Spinal cord (tissue), 10 donors: ENCODE measurements at places on chromosomes 2 and 18. TPM values are rescaled to one million over a fixed set of nuclear protein-coding genes. Genes with fewer than 3 reads are reported as not detected.

DNA sequence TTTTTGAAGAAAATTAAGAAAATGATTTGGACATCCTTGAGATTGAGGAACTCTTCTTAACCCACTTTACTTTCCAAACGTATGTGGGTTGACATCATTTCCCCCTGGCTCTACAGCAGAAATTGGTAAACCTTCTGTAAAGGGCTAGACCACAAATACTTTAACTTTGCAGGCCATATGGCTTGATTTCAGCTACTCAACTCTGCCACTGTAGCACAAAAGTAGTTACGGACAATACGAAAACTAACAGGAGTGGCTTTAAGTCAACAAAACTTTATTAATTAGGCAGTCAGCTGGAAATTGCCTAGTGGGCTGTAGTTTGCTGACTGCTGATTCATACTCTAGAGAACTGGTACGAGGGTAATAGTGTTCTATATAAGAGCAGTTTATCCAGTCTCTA lies 83.2 kb upstream of the DTNB start:
- DNase-seq, result no peak

- no peak for DNase-seq
Observed at GRCh38 chr2:224576088-224576715, 9.0 kb downstream of the CUL3 start.

DNA sequence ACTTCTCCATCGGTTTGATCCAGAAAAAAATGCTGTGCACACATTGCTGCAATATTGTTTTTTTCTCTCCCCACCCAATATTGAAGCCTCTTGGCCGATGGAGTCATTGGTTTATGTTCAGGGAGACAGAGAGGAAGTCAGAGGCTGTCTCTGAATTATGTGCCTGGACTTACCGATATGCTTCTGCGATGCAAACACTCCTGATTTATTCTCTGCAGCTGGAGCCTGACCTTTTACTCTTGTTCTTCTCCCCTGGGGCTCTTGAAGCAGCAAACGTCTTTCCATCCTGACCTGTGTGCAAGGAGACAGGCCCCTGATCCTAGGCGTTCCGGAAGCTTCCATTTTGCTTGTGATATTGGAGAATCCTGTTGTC lies 99.6 kb downstream of the PTGR3 start:
- no peak for DNase-seq

The ABCB11 gene
- total RNA-seq, result 0.66 TPM

DNA sequence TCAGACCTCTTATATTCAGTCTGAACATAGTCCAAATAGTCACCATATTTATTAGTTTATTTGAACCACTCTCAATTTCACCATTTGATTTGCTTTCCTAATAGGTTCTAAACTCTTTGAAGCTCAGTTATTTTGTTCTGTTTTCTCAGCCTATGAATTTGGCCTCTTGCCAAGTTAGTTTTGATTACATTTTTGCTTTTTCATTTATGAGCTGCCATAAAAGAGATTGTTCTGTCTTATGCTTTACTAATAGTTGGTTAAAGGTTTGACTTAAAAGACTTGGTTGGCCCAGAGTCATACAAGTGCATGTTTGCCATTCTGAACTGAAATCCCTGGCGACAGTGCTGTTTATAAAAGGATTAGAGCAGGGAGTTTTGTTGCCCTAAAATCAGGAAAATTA lies 85.9 kb upstream of the RANBP2 start:
- DNase-seq, result no peak

- no peak for DNase-seq
Observed at GRCh38 chr2:31736695-31737454, 156.1 kb upstream of the SRD5A2 start.

- no peak for DNase-seq
Observed at GRCh38 chr2:215904101-215904500, 109.2 kb downstream of the MREG start.

The SMARCAL1 gene
- 13.6 TPM for total RNA-seq

- no peak for DNase-seq
Observed at GRCh38 chr2:110957293-110957692, 163.4 kb upstream of the BCL2L11 start.

The KATNAL2 gene
- 7.5 TPM for total RNA-seq

DNA sequence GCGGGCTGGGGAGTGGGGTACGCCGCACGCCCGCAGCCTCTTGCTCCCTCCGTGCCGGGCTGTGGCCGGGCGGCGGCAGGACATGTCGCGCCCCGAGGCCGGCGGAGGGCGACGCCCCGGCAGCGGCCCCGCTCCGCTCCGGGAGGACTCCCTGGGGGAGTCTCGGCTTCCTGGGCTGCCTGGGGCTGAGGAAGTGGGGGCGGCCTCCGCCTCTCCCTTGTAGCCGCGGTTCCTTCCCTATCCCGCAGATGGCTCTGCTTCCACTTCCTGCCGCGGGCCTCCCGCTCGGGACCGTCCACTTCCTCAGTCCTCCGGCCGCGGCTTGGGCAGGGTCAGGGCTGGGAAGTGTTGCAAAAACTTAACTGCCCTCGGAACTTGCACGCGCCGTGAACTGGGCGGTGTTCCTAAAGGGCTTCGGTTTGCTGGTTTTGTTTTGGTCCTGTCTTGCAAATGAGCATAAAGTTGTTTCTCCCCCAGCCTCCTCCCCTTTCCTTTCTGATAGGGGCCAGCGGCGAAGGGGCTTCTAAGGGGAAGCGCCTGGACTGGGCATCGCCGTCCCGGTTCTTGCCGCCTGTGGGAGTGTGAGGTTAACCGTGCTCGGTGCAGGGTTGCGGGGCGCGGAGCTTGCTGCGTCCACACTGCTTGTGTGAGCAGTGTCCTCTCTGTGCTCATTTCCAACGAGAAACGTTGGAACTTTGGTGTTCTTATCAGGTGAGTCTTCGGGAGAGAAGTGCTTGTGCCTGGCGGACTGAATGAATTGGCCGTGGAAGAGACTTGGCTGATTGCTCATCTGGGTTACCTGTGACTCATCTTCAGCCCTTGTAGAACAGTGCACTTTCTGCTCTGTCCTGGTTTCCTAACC lies 600 bp downstream of the RALB start:
- peak; percentile 45 for DNase-seq
